Activated B cell treated with CpG ODN at 0.5 μM for 24 hours (primary cell): ENCODE measurements at places on chromosomes 6 and 20.

DNA sequence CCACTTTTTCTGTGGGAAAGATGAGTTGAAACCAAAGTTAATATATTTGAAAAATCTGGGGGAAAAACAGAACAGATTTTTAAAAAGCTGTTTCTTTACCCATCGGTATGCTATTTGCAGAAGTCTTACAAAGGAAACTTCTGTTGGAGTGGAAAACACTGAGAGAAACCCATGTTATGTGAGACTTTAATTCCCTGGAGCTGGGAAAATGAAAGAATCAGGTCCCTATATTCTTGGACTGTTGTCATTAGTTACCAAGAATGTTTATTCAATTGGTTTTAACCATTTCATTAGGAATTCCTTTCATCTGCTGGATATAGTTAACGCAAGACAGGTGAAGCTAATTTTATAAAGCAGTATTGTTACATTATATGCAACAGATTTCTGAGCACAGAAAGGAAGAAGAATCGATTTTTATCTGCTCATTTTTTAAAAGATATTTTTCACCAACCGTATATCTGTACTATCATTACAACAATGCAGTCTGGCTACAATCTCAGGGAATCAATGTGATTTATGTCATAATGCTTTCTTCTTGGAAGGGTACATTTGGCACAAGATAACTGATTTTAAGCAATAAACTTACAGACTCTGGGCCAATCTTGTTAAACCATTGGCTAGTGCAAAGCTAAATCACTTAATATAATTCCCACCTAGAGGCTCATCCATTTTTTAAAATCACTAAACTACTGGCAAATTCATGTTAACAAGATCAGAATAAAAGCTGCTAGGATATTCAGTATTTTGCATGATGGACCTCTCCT lies 170.0 kb downstream of the MOXD1 start:
- peaks cover 7% of the 10 kb centered on the region for H3K27me3 ChIP-seq
- H3K36me3 ChIP-seq: no peaks in the 10 kb centered on the region
- no peak for DNase-seq
- no peak overlapping the region for H3K4me3 ChIP-seq

- no peak overlapping the region for H3K27ac ChIP-seq
- H3K4me1 ChIP-seq: no peaks in the 10 kb centered on the region
- no peaks in the 10 kb centered on the region for H3K36me3 ChIP-seq
- no peak for DNase-seq
- H3K27me3 ChIP-seq: no peaks in the 10 kb centered on the region
- H3K4me3 ChIP-seq: no peak overlapping the region
Observed at GRCh38 chr6:19167251-19167650, 669.9 kb upstream of the ID4 start.

- H3K4me3 ChIP-seq: no peak overlapping the region
- no peak overlapping the region for H3K27ac ChIP-seq
- H3K4me1 ChIP-seq: peaks cover 21% of the 10 kb centered on the region
- H3K27me3 ChIP-seq: no peaks in the 10 kb centered on the region
- peaks cover 3% of the 10 kb centered on the region for H3K36me3 ChIP-seq
Observed at GRCh38 chr20:17651760-17652388, 30.2 kb downstream of the RRBP1 start.

GRCh38 chr6:37283268-37283667 lies 25.3 kb upstream of the TMEM217 start:
- no peak overlapping the region for H3K4me3 ChIP-seq
- no peak for DNase-seq
- H3K4me1 ChIP-seq: peaks cover 12% of the 10 kb centered on the region

- H3K4me1 ChIP-seq: no peaks in the 10 kb centered on the region
- H3K27ac ChIP-seq: no peak overlapping the region
- no peaks in the 10 kb centered on the region for H3K27me3 ChIP-seq
- no peak for DNase-seq
Observed at GRCh38 chr6:11065436-11066202, 21.5 kb upstream of the ELOVL2 start.

DNA sequence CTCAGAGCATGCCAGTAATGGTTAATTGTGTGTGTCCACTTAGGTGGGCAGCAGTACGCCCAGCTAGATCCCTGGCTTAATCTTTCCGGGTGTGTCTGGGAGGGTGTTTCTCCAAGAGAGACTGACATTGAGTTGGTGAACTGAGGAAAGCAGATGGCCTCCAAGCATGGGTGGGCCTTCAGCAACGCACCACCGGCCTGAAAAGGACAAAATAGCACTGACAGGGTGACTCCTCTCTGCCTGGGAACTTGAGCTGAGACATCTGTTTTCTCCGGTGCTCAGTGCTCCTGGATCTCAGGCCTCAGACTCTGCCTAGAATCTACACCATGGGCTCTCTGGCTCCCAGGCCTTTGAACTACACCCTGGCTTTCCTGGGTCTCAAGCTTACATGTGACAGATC lies 43.2 kb downstream of the C6orf118 start:
- H3K36me3 ChIP-seq: no peaks in the 10 kb centered on the region
- H3K27ac ChIP-seq: no peak overlapping the region
- H3K4me3 ChIP-seq: no peak overlapping the region
- no peaks in the 10 kb centered on the region for H3K4me1 ChIP-seq
- no peaks in the 10 kb centered on the region for H3K27me3 ChIP-seq

- DNase-seq: no peak
- H3K4me3 ChIP-seq: no peak overlapping the region
- no peaks in the 10 kb centered on the region for H3K36me3 ChIP-seq
Observed at GRCh38 chr20:10655720-10656669, 17.8 kb downstream of the JAG1 start.

- no peaks in the 10 kb centered on the region for H3K27me3 ChIP-seq
- DNase-seq: no peak
- H3K36me3 ChIP-seq: no peaks in the 10 kb centered on the region
- peaks cover 10% of the 10 kb centered on the region for H3K4me1 ChIP-seq
- H3K4me3 ChIP-seq: no peak overlapping the region
Observed at GRCh38 chr6:136037876-136038460, 186.5 kb downstream of the PDE7B start.

GRCh38 chr6:30688569-30688968 lies 2.1 kb upstream of the PPP1R18 start:
- no peaks in the 10 kb centered on the region for H3K27me3 ChIP-seq
- peaks cover 30% of the 10 kb centered on the region for H3K36me3 ChIP-seq
- H3K4me1 ChIP-seq: peaks cover 68% of the 10 kb centered on the region
- peak overlapping the region; percentile 92 for H3K4me3 ChIP-seq
- peak overlapping the region; percentile 99 for H3K27ac ChIP-seq
- no peak for DNase-seq

DNA sequence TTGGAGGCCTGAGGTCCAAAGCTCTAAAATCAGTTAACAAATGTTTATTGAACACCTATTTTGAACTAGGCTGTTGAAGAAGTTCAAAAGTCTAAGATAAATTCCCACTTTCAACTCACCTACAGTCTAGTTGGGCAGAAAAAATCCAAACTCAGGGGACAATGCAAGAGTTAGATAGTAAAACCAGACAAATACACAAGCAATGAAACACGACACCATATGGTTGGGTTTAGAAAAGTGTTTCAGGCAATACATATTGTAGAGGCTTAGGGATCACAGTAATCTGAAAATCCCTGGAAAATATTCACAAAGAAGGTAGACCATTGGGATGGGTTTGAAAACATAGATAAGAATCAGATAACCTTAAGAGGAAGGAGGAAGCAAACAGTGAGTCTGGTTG lies 1.3 kb upstream of the CARMIL1 start:
- H3K36me3 ChIP-seq: no peaks in the 10 kb centered on the region
- peaks cover 34% of the 10 kb centered on the region for H3K4me1 ChIP-seq
- DNase-seq: no peak
- H3K27ac ChIP-seq: no peak overlapping the region
- peaks cover 5% of the 10 kb centered on the region for H3K27me3 ChIP-seq

GRCh38 chr6:46990031-46990644 lies 52.0 kb downstream of the ADGRF1 start:
- H3K4me3 ChIP-seq: no peak overlapping the region
- H3K36me3 ChIP-seq: no peaks in the 10 kb centered on the region
- H3K27me3 ChIP-seq: peaks cover 11% of the 10 kb centered on the region

- DNase-seq: no peak
- no peaks in the 10 kb centered on the region for H3K27me3 ChIP-seq
- no peak overlapping the region for H3K4me3 ChIP-seq
- peaks cover 19% of the 10 kb centered on the region for H3K36me3 ChIP-seq
Observed at GRCh38 chr20:47319517-47320252, 36.8 kb downstream of the ZMYND8 start.

- H3K4me3 ChIP-seq: no peak overlapping the region
- H3K27me3 ChIP-seq: peaks cover 28% of the 10 kb centered on the region
- H3K27ac ChIP-seq: no peak overlapping the region
- H3K4me1 ChIP-seq: no peaks in the 10 kb centered on the region
- no peaks in the 10 kb centered on the region for H3K36me3 ChIP-seq
Observed at GRCh38 chr6:52642368-52642767, 28.5 kb upstream of the TMEM14A start.
